H1 (cell line): ENCODE measurements at places on chromosomes 3 and 15. TPM values are rescaled to one million over a fixed set of nuclear protein-coding genes. Genes with fewer than 3 reads are reported as not detected.

Gene RTP1
- total RNA-seq: 3.0 and 3.2 TPM in 2 replicates

Gene WDR72
- total RNA-seq: 1.9 and 2.1 TPM in 2 replicates

Gene MEX3B
- 15.6 and 15.9 TPM in 2 replicates for total RNA-seq

Gene SAMMSON
- not detected in 2 replicates for total RNA-seq

Gene AGBL1
- not detected in 2 replicates for total RNA-seq

Gene CPLX3
- not detected in 2 replicates for total RNA-seq

Gene CNTN4
- total RNA-seq: 2.2 and 3.3 TPM in 2 replicates

Gene RTP2
- total RNA-seq: not detected in 2 replicates

Gene MGLL
- total RNA-seq: 0.34 and 0.75 TPM in 2 replicates

Gene EXD1
- total RNA-seq: 0.54 TPM in 1 of 2 replicates, not detected in the other

GRCh38 chr3:48851407-48851806, 3.7 kb upstream of the PRKAR2A start:
- no peak for DNase-seq
- no peaks in the 10 kb centered on the region for H3K4me1 ChIP-seq
- no peak overlapping the region for H3K27ac ChIP-seq
- no peaks in the 10 kb centered on the region for H3K36me3 ChIP-seq

GRCh38 chr3:8780279-8780678, 10.9 kb upstream of the OXTR start:
- H3K27ac ChIP-seq: no peak overlapping the region
- no peak for DNase-seq
- no peaks in the 10 kb centered on the region for H3K27me3 ChIP-seq

GRCh38 chr15:96324940-96325540, 5.5 kb upstream of the NR2F2 start:
- H3K4me1 ChIP-seq: peaks cover 42% of the 10 kb centered on the region
- DNase-seq: no peak
- no peak overlapping the region for H3K27ac ChIP-seq
- peaks cover 99% of the 10 kb centered on the region for H3K27me3 ChIP-seq

GRCh38 chr3:140724856-140725812, 47.3 kb downstream of the TRIM42 start:
- H3K27ac ChIP-seq: no peak overlapping the region
- H3K36me3 ChIP-seq: no peaks in the 10 kb centered on the region; the same call in 1 of the 2 replicates
- no peak overlapping the region for H3K4me3 ChIP-seq
- no peaks in the 10 kb centered on the region for H3K27me3 ChIP-seq
- no peaks in the 10 kb centered on the region for H3K4me1 ChIP-seq

GRCh38 chr15:89167267-89168176, 53.9 kb downstream of the RLBP1 start:
- H3K36me3 ChIP-seq: no peaks in the 10 kb centered on the region
- 0 out of 2 replicates have a peak, but pooled peaks cover 3% of the 10 kb centered on the region for H3K4me1 ChIP-seq
- H3K27me3 ChIP-seq: no peaks in the 10 kb centered on the region

GRCh38 chr3:82790307-82791097, 1029.1 kb upstream of the GBE1 start:
- H3K4me3 ChIP-seq: no peak overlapping the region
- no peak overlapping the region for H3K27ac ChIP-seq
- no peaks in the 10 kb centered on the region for H3K27me3 ChIP-seq
- no peak for DNase-seq

DNA sequence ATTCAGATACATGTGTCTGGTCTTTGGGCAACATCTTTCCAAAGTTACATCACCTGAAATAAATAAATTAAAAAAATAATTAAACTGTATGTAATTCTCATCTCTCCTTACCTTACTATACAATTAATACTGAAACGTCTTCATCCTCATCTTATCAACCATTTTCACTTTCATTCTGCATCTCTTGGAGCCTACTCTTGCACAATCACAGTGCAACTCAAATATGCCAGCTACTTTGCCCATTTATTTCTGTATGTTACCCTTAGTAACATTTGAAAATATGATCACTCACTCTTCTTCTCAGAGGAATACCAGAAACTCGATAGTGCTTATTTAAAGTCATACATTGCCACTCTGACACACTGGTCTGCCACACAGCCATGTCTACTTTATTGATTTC, 1357.1 kb upstream of the CADM2 start:
- DNase-seq: no peak
- no peaks in the 10 kb centered on the region for H3K27me3 ChIP-seq

DNA sequence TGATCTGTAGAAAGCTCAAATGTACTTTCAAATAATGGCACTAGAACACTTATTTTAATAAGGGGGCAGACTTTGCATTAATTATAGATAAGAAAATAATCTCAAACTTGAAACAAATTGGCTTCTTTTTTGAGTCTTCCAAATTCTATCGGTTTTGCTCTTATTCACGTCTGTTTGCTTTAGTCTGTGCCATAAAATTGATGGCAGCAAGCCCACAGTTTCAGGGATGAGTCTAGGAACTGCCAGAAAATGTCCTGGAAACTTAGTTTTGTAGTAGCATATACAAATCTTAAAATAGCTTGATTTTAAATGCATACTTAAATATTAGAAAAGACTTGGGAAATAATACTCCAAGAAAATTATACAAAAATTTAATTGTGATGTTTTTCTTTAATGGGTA, 39.7 kb downstream of the BCHE start:
- no peaks in the 10 kb centered on the region for H3K36me3 ChIP-seq
- H3K4me1 ChIP-seq: no peaks in the 10 kb centered on the region
- H3K27me3 ChIP-seq: no peaks in the 10 kb centered on the region
- no peak overlapping the region for H3K4me3 ChIP-seq

- no peak for DNase-seq
- H3K27me3 ChIP-seq: no peaks in the 10 kb centered on the region
- no peak overlapping the region for H3K27ac ChIP-seq
- no peaks in the 10 kb centered on the region for H3K4me1 ChIP-seq
These were observed 5.8 kb upstream of the DBR1 start for GRCh38 chr3:138180375-138181029.

DNA sequence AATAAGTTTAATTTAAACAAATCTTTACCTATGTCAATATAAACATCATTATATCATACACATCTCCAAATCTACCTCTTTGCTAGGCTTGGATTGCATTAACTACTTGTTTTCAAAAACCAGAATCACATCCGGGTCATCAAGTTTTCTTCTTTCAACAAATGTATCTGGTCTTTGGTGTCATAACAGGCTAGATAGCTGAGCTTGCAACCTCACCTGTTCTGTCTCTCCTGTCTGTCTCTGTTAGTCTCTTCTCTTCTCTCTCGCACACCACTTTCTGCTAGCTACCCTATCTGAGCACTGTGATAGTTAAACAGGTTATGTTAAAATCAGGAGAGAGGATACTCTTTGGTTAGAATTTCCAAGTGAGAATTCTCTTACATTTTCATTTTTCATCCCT, 6.7 kb downstream of the FOXB1 start:
- H3K4me1 ChIP-seq: peaks cover 17% of the 10 kb centered on the region
- peaks cover 4% of the 10 kb centered on the region for H3K27me3 ChIP-seq
- H3K27ac ChIP-seq: no peak overlapping the region
- peak overlapping the region; percentile 51 for H3K4me3 ChIP-seq
- DNase-seq: no peak
- no peaks in the 10 kb centered on the region for H3K36me3 ChIP-seq

DNA sequence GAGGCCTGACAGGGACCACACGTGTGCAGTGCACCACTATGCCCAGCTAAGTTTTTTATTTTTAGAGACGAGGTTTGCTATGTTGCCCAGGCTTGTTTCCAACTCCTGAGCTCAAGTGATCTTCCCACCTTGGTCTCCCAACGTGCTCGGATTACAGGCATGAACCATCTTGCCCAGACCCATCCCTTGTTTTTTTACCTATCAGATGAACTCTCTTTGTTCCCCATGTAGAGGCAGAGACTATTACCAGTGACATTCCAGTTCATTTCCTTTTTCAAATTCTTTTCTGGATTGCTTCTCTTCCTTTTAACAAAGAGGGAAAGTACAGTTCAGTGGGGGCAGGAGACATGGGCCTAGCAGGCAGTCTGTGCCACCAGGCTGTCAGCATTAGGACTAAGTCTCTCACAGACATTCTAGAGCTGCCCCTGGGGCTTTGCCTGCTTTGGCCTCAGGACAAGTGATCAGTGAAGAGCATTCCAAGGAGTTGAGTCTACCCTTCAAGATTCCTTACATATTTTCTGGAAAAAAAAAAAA, 103.5 kb upstream of the SLC7A14 start:
- H3K36me3 ChIP-seq: no peaks in the 10 kb centered on the region
- H3K4me1 ChIP-seq: peaks cover 7% of the 10 kb centered on the region
- no peak overlapping the region for H3K4me3 ChIP-seq
- peak; percentile 65 for DNase-seq
- H3K27ac ChIP-seq: no peak overlapping the region

- H3K4me1 ChIP-seq: no peaks in the 10 kb centered on the region
- no peaks in the 10 kb centered on the region for H3K27me3 ChIP-seq
- no peaks in the 10 kb centered on the region for H3K36me3 ChIP-seq
- no peak overlapping the region for H3K27ac ChIP-seq
These were observed 1008.8 kb downstream of the ROBO2 start for GRCh38 chr3:78048698-78049097.

GRCh38 chr3:64554096-64554920, 133.5 kb downstream of the ADAMTS9 start:
- no peaks in the 10 kb centered on the region for H3K27me3 ChIP-seq
- no peak overlapping the region for H3K4me3 ChIP-seq
- no peaks in the 10 kb centered on the region for H3K36me3 ChIP-seq
- no peaks in the 10 kb centered on the region for H3K4me1 ChIP-seq
- no peak overlapping the region for H3K27ac ChIP-seq
- no peak for DNase-seq

DNA sequence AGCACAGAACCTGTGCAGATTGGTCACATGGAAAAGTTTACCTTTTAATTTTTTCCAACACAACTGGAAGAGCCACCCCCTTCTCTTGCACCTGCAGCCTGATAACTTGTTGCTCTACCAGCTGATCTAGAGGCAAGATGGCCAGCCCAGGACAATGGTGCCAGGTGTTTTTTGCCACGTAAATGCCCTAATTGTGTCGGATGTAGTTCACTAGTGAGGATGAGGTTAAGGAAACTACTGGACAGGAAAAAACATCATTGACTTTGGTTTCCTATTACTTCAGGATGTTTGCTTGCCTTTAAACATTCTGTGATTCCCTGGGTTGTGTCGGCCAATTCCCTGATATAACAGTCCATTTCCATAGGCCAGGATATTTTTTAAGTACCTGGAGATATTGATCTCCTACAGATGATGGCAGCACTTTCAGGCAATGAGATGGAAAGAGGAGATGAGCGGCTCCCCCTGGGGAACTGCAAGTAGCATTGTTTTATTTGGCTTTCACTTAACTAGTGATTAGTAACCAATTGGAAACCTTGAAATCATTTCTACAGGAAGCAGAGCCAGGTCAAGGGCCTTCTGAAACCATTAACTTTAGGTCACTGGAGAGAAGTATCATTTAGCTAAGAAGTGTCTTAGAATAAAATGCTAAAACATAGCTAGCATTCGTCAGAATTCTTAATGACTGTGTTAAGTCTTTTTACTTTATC, 72.5 kb downstream of the OSBPL10 start:
- no peak overlapping the region for H3K4me3 ChIP-seq
- no peaks in the 10 kb centered on the region for H3K27me3 ChIP-seq
- H3K36me3 ChIP-seq: no peaks in the 10 kb centered on the region
- no peak overlapping the region for H3K27ac ChIP-seq
- H3K4me1 ChIP-seq: peaks cover 10% of the 10 kb centered on the region

GRCh38 chr3:137768361-137769321, 4.5 kb downstream of the SOX14 start:
- H3K27ac ChIP-seq: no peak overlapping the region
- peaks cover 75% of the 10 kb centered on the region for H3K27me3 ChIP-seq
- H3K36me3 ChIP-seq: no peaks in the 10 kb centered on the region
- DNase-seq: peak; percentile 74
- H3K4me3 ChIP-seq: peak overlapping the region; percentile 19; the same call in 1 of the 2 replicates

DNA sequence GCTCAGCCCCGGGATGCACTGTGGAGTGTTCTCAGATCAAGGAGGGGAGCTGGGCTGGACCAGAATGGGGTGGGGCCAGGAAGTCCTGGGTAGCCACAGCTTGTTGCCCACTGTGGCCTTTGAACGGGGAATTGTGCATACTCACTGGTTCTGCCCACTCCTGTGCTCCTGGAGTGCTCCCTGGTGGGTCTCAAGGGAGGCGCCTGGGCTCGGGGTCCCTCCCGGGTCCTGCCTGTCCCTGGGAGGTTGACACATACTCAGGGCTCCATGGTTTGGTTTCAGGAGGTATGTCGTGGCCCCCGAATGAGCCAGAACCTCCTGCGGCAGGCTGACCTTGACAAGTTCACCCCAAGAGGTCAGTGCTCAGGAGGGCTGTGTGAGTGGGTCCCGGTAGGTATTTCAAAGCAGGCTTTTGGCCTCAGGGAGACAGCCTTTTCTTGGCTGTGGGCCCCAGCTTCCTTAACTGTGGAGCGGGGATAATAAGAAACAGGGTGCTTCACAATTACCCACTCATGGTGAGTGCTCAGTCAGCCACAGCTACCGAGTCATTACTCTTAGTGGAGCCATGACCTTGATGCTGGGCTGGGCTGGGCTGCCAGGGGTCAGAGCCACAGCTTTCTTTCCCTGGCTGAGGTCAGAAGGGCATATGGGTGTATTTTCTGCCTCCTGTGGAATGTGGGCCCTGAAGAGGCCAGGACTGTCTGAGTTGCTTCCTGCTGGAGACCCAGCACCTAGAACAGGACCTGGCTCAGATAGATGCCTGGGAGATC, 7.6 kb downstream of the DNAH1 start:
- H3K4me3 ChIP-seq: no peak overlapping the region
- no peak overlapping the region for H3K27ac ChIP-seq
- no peaks in the 10 kb centered on the region for H3K4me1 ChIP-seq
- H3K27me3 ChIP-seq: peaks cover 5% of the 10 kb centered on the region
- no peaks in the 10 kb centered on the region for H3K36me3 ChIP-seq

GRCh38 chr3:48015431-48016180, 610 bp downstream of the MAP4 start:
- no peak overlapping the region for H3K27ac ChIP-seq
- H3K27me3 ChIP-seq: no peaks in the 10 kb centered on the region
- DNase-seq: no peak
- H3K4me1 ChIP-seq: no peaks in the 10 kb centered on the region; the same call in 1 of the 2 replicates
- no peak overlapping the region for H3K4me3 ChIP-seq

DNA sequence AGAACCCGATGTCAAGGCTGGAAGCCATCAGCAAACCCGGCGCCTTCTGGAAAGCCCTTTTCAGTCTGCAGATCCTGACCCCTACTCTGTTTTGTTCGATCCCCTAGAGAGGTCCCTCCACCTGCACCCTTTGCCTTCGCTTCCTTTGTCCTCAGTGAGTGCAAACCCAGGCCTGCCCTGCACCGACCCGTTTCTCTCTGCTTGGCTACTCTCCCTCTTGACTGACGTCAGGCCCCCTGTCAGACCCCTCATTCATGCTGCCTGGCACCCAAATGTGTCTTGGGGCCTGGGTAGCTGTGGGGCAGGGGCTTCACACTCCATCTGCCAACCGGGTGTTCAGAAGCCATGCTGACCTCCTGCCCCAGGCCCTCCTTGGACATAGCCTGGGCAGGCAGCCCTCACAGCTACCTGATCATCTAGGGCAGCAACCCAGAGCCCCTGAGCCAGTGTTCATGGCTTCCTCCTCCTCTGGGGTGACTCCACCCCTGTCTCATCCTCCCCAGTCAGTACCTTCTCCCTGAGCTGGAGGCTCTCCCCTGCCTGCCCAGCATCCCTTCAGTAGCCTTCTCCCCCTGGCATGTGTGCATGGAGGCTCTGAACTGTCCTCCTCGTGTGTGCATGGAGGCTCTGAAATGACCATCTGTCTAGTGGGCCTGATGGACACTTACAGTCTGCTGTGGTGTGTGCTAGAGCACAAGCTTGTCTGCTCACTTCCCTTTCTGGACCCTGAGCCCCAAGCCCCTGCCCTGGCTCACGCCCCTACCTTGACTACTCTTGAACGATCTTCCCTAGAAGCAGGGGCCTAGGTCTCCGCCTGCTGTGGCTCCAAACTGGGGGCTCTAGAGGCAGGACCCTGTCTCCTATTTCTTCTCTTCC, 69.4 kb downstream of the EXOG start:
- H3K4me3 ChIP-seq: no peak overlapping the region
- no peak overlapping the region for H3K27ac ChIP-seq
- no peaks in the 10 kb centered on the region for H3K4me1 ChIP-seq
- H3K27me3 ChIP-seq: no peaks in the 10 kb centered on the region
- no peaks in the 10 kb centered on the region for H3K36me3 ChIP-seq
